NCI-H2107 (cell line): ENCODE measurements at places on chromosomes 4 and X.

DNA sequence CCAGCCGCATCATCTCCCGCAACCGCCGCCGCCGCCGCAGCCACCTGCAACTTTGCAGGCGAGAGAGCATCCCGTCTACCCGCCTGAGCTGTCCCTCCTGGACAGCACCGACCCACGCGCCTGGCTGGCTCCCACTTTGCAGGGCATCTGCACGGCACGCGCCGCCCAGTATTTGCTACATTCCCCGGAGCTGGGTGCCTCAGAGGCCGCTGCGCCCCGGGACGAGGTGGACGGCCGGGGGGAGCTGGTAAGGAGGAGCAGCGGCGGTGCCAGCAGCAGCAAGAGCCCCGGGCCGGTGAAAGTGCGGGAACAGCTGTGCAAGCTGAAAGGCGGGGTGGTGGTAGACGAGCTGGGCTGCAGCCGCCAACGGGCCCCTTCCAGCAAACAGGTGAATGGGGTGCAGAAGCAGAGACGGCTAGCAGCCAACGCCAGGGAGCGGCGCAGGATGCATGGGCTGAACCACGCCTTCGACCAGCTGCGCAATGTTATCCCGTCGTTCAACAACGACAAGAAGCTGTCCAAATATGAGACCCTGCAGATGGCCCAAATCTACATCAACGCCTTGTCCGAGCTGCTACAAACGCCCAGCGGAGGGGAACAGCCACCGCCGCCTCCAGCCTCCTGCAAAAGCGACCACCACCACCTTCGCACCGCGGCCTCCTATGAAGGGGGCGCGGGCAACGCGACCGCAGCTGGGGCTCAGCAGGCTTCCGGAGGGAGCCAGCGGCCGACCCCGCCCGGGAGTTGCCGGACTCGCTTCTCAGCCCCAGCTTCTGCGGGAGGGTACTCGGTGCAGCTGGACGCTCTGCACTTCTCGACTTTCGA, 654 bp downstream of the ATOH1 start:
- DNase-seq = no peak

DNA sequence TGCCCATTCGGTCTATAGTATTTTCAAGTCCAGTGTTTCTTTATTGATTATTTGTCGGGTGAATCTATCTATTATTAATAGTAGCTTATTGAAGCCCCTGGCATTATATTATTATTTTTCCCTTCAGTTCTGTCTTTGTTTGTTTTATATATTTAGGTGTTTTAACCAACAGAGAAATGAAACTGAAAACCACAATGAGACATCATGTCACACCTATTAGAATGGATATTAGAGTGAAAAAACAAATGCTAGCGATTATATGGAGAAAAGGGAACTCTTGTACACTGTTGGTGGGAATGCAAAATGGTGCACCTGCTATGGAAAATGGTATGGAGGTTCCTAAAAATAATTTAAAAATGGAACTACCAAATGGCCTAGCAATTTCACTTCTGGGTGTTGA, 272.5 kb downstream of the ADAM29 start:
- DNase-seq = no peak

DNA sequence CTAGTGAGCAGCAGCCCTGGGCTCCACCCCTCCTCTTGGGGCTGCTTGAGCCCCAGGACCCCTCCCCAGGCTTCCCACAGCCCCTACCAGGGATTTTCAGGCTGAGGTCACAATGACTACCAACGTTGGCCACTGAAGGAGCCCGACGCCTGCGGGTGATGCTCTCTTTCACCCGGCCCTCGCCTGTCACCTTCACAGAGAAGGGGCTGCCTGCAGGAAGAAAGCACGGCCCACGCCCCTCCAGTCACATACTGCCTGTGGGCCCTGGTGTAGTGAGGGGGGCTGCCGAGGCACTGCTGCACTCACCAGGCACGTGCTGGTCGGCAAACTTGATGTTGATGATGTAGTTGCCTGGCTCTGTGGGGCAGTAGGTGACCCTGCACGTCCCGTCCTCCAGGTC, 22.0 kb downstream of the FLNA start:
- DNase-seq = no peak

GRCh38 chr4:36230534-36230933, 13.8 kb downstream of the ARAP2 start:
- no peak for DNase-seq

DNA sequence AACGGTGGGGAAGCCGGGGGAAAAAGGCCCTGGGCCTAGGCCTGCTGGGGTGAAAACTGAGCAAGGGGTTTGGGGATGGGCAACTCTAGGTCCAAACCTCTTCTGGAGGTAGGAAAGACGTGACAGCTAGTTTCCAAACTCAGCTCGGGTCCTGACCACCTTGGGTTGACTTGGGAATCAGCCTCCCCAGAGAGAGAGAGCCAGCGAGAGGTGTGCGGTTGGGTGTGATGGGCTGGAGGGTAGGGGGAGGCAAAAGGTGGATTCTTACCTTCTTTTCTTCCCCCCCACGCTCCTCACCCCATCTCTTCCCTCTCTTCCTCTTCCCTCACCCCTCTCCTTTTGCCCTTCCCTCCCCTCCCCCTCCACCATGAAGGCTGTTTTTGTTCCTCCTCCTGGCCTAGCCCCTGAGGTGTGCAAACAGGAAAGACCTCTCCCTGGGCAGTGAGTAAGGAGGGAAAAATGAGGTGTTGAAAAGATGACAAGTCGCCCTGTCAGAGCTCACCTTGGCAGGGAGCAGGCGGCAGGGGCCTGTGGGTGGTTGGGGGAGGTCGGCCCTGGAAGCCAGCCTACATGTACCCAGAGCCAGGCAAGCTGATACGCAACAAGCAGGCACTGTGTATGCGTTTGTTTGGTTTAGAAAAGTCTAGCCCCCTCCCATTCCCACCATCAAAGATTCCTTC, 14.8 kb downstream of the PJA1 start:
- no peak for DNase-seq

GRCh38 chr4:104859601-104860237, 287.0 kb upstream of the TET2 start:
- DNase-seq = no peak

DNA sequence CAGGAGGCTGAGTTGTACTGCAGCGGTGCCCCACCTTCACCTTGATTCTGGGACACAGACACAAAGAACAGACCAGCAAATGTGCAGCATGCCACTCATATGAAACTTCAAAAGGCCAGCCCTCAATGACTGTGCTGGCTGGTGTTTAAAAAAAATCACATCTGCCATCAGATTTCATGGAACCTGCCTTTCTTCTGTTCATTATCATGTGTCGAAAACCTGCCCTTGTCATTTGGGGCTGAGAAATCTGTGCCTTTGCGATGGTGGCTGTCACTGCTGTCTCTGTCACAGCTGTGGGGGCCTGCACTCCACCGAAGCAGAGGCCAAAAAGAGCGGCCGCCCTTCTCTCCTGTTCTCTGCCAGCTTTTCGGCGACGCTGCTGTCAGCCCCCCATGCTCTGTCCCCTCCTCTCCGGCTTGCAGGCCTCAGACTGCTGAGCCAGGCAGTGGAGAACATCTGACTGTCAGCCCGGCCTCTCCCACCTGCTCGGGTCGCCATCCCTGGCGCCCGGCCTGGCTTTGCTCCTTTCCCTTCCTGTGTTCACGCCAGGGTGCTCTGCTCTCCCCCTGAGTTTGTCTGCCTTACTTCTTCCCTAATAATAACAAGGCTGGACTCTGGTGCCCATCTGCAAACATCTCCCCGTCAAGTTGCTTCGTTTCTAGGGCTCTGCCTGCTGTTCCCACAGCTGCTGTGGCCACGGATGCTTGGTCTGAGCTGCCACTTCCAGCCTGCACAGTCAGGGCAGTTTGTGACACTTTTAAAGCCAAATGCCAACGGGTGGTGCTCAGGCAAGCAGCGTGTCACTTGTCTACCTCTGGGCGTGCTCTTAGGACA, 355.2 kb downstream of the UNC5C start:
- DNase-seq = no peak

- DNase-seq = no peak
These were observed 2.8 kb downstream of the PSAPL1 start for GRCh38 chr4:7431696-7432530.

DNA sequence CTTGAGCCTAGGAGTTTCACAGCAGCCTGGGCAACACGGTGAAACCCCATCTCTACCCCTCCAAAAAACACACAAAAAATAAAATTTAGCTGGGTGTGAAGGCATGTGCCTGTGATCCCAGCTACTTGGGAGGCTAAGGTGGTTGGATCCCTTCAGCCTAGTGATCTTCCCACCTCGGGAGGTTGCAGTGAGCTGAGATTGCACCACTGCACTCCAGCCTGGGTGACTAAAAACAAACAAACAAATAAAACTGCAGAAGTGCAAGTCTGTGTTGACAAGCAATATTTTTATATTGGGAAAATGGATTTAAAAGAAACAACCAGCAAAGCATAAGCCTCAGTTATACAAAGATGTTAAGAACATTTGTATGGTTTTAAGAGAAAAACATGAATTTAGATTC, 46.1 kb downstream of the IGFBP7 start:
- DNase-seq = no peak

DNA sequence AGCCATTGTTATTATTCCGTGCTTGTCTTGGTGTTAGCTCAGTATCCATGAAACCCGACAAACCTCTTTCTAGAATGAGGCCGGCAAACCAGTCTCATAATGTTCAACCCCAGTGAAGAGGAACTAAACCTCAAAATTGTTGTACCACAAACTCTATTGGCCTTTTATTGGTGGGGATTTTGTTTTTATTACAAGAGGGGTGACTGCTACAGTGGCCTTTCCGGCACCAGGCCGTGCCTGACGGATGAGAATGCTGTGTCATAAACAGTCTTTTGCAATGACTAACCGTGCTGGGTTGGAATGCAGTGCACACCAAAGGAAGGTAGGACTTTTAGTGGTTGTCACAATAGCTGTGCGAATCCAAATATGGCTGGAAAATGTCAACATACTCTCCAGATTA, 60.8 kb downstream of the SHROOM2 start:
- no peak for DNase-seq

DNA sequence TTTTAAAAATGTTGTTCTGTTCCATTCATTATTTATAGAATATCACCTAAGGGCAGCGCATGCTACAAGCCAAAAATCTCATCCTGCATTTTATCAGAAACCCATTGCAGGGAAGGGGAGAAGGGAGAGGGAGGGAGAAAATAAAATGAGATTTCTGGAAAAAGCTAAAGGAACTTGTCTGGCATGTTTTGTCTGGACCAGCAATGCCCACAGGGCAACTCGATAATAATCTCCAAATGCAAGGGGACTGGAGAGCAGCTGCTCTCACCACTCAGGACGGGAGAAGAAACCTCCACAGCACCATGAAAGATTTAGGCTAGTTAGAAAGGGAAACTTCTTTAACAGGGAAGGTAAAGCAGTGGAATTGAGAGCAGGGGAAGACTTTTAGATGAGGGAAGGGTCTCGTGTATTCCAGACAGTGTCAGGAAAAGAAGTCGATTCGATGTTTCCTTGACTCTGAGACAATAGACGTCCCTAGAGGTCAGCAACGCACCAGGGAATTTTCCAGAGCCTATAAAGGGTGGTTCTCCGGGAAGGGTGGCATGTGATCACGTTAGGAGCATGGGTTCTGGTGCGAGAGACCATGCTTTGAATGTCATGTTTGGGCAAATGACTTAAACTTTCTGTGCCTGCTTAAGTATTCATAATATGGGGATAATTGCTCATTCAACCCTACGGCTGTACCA, 132.2 kb upstream of the NDP start:
- no peak for DNase-seq

DNA sequence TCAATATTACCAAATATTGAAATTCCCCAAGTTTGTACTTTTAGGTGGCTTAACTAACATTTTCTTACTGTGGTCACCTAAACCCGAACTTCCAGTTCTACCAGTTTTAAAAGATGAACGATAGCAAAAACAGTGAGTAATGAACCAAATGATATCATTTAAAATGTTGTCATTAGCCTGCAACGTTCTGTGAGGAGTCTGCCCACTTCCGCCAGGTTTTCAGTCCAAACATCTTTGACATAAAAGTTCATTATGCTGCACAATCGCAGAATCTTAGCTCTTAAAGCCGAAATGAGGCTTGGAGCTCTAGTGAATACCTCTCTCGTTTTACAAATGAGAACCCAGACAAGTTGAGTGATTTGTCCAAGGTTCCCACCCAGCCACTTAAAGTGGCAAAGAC, 762 bp downstream of the PIGA start:
- DNase-seq = no peak

DNA sequence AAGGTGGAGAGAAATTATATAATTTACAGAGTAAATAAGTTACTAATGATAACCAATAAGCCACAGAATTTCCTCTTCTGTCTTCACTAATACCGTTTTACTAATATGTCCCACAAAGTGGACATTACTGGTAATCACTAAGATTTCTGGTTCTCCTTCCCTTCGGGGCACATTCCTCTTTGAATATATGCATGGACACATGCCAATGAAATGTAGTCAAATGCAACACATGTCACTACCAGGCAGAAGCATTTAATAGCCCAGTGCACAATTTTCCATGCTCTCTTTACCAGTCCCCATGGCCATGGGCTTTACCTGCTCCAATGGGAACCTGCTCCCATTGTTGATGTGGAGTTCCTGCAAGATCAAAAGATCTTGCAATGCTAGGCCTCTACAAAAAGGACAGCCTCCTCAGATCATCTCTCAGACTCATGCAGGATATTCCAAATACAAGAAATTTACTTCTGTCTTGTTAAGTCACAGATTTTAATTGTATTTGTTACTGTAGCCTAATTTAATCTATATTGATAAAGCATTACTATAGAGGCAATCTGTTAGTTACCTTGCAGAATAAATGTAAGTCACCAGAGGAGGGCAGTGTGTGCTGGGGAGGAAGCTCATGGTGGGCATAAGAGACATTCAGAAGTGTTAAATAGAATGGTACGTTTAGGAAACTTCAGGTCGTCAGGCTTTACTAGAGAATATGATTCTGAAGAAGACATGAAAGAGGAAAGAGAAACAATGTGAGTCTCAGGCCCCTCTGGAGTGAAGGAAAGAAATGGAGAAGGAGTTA, 37.1 kb upstream of the INPP4B start:
- no peak for DNase-seq

DNA sequence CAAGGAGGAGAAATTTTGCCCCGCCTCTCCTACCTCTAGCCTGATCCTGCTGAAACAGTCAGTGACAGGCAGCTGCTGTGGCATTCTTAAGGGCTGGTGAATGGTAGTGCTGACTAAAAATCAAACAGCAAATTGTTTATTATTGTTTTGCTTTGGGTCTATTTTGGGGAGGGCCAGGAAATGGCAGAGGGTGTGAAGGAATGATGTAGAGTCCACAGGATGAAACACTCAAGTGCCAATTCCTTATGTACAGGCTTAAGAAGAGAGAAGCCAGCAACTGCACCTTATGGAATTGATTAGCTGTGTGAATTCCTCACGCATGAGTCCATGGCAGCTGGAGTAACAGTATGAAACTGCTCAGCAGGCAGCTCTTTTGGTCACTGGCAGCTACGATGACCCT, 39.7 kb downstream of the VEGFC start:
- DNase-seq = no peak

DNA sequence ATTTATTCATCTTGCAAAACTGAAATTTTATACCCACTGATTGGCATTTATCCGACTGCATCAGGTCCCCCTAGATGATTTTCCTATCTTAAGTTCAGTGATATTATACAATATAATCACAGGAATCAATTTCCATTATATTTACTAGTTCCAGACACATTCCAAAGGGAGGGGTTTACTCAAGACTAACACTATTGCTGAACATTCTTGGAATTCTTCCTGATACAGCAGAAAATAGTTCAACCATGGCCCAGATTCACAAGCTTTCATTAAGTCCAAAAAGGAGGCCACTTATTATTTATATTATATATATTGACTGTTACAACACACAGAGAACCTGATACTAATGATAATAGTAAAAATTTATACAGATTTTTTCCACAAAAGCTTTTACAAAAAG, 2353.6 kb downstream of the PCDH7 start:
- DNase-seq = no peak

GRCh38 chr4:37627263-37627662, 58.9 kb downstream of the RELL1 start:
- no peak for DNase-seq
